ENCODE measurements at places on chromosomes 4 and X.

DNA sequence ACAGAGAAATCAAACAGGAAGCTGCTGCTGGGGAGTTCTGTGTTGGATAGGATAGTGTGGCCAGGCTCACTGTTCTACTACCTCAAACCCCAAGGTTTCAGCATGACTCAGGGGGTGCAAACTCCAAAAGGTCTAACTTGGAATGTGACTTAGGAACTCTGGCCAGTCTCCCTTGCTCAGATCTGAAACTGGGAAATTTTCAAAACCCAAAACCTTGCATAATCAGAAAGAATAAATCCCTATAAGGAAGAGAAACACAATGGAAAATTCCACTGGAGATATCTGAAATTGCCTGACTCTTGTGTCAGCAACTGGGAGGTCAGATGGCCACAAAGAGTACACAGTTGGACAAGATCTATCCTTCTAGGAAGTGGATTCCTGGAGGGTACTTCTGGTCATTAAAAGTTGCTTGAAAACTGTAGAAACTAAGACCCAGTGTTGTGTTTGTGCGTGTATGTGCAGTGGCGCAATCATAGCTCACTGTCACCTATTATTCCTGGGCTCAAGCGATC lies 58.0 kb downstream of the PPEF2 start:
- DNase-seq: peak; percentile 44

DNA sequence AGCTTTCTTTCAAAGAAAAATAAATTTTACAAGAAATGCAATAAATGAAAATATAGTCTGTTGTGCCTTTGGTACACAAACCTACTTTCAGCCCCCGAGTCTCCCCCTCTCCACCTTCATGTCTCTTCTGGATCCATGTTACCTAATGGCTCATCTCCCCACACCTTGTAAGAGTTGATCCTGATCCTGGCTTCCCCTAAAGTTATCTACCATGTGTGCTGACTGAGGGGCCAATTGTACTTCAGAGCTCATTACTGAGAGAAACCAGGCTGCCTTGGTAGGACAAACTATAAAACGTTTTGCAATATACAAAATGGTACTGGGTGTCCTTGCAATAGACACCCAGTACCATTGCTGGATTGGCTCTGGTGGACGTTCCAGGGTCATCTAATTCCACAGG lies 11.8 kb downstream of the PALLD start:
- DNase-seq: no peak

- no peak for DNase-seq
Observed at GRCh38 chrX:135541351-135541750, 20.9 kb downstream of the INTS6L start.

DNA sequence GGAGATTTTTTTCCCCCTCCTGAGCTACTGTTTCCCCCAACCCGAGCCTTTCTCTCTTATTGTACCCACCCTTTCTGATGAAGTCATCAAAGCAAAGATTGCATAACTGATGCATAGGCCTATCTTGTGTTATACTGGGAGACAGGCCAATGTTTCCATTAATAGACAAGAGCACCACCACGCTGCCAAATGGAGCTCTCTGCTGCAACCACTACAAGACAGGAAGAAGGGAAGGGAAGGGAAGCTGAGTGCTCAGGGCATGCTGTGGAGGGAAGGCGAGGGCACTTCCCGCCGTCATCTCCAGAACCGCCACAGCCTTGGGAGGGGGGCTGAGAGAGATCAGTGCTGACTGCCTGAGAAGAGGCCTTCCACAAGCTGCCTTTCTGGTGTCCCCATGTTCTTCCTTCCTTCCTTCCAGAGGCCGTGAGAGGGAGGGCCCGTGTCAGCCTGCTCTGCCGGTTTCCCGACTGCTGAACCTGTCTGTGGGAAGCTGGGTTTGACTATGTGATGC lies 75.0 kb downstream of the MGST2 start:
- peak; percentile 86 for DNase-seq

DNA sequence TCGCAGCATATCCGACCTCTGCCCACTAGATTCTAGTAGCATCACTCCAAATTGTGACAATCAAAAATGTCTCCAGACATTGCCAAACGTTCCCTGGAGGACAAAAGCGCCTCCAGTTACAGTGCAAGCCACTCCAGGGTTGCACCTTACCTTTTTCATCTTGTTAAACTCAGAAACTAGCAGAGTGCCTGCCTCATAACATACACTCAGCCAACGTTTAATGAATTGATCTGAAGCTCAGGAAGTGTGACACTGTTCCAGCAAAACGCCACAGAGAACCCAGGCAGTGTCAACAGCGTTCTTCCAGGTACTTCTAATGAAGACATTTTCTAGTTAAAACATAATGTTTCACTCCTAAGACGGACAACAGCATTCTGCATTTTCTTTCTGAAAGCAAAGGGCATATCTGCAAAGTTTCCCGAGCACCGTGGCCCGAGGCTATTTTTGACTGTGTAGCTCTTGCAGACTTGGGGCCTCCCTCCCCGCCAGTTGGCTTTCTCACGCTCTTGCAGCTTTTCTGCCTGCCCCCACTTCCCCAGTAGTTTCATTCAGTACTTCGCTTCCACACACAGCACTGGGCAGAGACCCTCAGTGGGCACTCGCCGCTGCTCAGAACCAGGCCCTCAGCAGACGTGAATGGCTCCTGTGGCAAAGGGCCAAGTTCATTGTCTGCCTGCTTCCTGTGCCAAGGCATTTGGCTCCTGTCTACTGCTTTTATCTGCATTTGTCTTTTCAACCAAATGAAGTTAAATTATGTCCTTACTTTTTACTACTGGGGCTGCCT lies 133.4 kb upstream of the TTC29 start:
- no peak for DNase-seq

Data from suppressor macrophage (primary cell).